ENCODE measurements at places on chromosomes 2 and 18.

DNA sequence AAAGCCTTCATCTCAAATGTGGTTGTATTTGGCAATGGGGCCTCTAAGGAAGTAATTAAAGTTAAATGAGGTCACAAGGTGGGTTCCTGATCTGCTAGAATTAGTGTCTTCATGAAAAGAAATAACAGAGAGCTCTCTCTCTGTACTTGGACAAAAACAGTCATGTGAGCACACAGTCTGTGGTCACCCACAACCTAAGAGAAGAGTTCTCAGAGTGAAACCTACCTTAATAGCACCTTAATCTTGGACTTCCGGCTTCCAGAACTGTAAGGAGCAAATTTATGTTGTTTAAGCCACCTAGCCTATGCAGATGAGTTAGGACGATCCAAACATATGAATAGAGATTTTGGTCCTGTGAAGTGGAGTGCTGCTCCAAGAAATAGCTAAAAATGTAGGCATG, 758.9 kb downstream of the LRRTM4 start:
- no peak for DNase-seq

GRCh38 chr2:140624200-140624599, 1506.6 kb downstream of the LRP1B start:
- no peak for DNase-seq

DNA sequence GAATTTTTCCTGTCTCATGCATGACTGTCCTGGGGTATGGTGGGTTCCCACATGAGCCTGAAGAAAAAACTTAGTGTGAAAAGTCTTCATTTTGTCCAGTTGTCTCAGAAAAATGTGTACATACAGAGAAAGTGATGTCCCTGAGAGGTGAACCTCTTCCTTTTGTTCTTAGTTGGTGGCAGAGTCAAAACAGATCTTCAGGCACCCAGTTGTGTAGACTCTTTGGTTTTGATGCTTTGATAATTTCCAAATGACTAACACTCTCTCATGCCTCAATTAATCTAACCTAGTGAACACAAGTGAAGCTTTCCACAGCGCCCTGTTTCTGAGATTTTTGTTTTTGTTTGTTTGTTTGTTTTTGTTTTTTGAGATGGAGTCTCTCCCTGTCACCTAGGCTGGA, 273.5 kb downstream of the PIK3C3 start:
- DNase-seq, result no peak

GRCh38 chr18:60722742-60723141, 350.2 kb upstream of the MC4R start:
- no peak for DNase-seq

DNA sequence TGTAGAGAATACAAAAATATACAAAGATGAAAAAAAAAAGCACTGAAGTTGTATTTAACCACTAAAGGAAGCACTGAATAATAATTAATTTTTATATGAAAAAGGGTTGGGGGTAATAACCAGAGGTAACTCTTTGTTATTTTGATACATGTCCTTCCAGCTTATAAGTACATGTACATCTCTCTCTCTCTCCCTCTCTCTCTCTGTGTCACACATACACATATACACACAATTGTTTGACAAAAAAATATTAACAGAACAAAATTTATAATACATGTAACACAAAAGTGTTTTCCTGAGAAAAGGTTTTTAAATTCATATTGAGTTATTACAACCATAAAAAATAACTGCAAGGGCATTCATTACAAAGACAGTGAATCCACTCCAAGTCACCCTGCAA, 4.6 kb downstream of the WIPF1 start:
- DNase-seq, result no peak

- no peak for DNase-seq
Measured at GRCh38 chr2:68791914-68792313, 57.3 kb downstream of the ARHGAP25 start.

DNA sequence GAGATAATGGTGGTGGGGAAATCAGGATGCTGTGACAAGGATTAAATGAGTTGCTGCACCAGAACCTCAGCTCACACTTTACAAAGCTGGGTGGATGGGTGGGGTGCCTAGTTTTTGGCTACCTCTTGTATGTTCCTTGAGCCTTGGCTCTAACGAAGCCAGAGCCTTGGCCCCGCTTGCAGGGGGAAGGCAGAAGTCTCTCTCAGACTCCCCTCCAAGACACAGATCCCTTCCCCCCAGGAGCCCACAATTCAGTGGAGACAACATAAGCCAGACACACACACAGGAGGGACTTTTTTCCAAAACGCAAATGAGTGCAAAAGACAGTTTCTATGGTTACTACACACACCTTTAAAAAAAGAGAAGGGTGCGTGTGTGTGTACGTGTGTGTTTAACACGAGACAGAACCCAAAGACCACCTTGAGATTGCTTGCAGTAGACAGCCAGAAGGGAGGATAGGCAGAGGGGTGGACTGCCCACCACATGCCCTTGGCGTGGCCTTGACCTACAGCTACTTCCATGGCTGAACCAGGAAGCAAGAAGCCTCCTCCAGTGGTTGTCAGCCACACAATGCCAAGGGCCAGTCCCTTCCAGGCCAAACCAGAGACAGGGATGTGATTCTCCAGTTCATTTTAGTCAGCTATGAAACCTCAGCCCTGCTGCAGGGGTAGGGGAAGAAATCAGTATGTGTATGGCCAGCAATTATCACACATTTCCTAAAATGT, 70.3 kb downstream of the BCL2L11 start:
- DNase-seq, result no peak

DNA sequence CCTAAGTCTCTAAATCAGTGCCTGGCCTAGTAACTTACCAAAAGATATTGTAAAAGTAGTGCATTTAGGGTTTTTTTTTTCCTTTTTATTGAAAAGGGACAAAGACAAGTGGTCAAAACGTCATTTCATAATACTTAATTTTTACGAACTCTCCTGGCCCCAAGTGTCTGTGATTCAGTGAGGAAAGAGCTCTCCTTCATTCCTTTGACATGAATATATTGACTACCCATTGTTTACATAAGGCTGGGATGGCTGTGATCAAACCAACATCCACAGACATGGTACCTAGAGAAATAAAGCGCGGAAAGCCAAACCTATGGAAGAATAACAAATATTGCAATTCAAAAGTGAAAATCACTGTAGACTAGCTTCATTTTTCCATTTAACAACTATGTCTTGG, 198.4 kb downstream of the BABAM2 start:
- DNase-seq, result no peak

- DNase-seq, result no peak
Measured at GRCh38 chr2:30670453-30670852, 136.8 kb downstream of the CAPN13 start.

GRCh38 chr18:961644-962355, 57.1 kb downstream of the ADCYAP1 start:
- peak; percentile 31 for DNase-seq

- DNase-seq, result no peak
Measured at GRCh38 chr2:241511091-241511741, 2.8 kb upstream of the STK25 start.

DNA sequence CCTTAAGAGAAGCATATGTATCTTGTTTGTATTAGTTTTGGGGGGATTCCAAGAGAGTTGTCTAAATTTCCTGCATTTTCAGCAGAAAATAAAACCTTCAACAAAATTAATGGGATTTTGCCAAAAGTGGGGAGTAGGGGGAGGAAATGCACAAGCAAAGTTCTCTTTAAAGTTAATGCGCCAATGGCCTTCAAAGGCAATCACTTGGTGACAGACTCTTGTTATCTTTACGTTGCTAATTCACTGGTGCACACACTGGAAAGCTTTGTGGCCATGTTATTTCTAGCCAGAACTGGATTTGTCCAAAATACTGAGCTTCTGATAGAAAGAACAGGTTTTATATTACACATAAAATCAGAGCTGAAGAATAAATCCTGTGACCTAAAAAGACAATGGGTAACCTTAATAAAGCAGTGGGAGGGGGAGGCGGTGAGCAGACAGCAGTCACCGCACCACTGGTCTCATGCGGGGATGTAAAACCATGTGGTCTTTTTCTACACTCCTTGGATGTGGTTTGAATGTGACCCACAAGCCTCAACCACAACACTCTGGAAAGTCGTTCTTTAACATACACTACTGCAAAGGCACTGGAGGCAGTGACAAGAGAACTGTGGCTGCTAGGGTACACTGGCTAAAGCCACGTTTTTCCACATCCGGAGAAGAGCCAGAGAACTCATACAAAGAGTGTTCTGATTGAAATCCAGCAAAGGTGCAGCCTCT, 176.9 kb upstream of the SMAD7 start:
- no peak for DNase-seq

DNA sequence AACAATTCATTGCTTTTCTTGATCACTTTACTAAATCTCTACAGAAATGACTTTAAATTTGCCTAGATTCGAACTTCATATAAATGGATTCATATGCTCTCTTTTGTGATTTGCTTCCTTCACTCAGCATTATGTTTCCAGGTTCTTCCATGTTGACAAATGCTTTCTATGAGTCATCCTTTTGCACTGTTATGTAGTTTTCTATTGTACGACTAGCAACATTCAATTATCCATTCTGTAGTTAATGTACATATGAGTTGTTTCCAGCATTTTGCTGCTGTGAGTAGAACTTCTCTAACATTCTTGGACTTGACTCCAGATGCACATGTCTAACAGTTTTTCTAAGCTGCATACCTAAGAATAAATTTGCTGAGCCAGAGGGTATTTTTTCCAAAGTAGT, 66.5 kb upstream of the NEUROD1 start:
- DNase-seq, result no peak

DNA sequence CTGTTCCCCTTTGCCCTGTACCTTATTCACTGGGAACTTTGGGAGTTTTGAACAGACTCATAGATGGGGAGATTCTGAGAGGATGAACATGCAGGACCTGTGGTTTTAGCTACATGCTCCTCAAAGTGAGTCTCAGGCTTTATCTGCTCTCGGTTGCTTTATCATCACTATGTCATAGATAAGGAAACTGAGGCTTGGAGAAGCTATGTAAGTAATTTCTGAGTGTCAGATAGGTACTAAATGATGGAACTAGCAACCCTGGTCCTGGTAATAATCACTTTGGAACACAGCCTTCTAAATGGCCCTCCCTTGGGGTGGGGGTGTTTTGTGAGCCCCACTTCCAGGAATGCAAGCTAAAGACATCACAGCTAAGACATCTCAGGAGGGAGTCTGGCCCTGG, 186.2 kb upstream of the MEX3C start:
- no peak for DNase-seq

- DNase-seq, result no peak
Measured at GRCh38 chr2:241224018-241224850, 35.8 kb downstream of the ANO7 start.

- DNase-seq, result no peak
Measured at GRCh38 chr18:21686282-21687105, 18.1 kb downstream of the ABHD3 start.

GRCh38 chr2:233346930-233347329, 7.4 kb upstream of the DGKD start:
- DNase-seq, result no peak

DNA sequence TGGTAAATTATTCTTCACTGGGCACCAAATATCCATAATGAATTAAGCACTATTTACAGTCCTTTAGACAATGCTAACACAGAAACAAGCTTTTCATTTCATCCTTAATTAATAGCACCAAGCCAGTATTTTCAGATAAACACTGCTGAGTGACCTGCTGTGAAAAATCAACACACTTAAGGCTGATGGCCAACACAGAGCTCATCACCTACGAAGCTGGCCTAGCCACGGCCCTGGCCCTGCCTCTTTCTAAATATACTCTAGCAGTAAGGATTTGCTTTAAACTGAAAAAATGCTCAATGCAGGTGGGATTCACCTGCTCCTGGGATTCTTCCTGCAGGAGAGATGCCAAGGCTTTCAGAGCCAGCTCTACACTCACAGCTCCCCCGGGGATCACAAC, 18.4 kb downstream of the CYB5A start:
- DNase-seq, result no peak

DNA sequence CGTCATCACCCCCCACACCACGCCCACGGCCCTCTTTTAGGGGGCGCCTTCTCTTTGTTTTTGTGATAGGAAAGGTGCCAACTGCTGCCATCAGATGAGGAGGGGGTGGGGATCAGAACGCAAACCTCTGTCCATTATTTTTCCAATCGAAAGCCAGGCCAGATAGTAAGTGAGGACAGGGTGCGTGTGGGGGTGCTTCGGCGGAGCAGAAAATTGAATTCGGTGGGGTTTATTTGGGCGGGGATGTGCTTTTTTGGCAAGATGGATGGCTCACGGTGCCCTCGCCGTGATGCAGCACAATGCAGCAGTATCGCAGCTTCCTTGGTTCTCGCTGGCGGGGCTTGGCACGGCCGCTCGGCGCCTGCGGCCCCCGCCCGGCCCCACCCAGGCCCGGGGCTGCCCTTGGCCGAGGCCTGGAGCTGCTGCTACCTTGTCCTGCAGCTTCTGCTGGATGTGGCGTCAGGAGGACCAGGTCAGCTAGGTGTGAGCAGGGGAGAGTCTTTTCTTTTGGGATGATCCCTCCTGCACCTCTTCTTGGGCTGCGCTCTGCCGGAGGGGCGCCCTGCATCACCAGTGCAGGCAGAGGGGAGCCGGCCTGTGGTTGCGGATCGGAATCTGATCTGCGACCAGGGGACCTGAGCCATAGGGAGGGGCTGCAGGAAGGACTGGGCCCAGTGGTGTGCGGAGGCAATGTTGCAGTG, 1.3 kb downstream of the SPTBN1 start:
- no peak for DNase-seq

DNA sequence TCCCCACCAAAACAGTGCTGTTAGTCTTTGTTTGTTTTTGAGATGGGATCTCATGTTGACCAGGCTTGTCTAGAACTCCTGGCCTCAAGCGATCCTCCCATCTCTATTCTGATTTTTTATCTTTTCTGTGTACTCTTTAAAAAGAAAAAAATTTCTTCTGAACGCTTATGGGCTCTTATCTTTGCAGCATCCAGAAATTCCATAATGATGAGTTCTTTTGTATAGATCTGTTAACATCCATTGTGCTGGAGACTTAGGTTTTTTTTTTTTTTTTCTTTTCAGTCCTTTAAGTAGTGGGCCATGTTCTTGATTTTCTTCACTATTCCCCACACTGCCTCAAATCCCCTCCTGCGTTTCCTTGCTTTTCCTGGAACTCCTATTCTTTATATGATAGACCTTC, 31.0 kb downstream of the RBBP8 start:
- no peak for DNase-seq

DNA sequence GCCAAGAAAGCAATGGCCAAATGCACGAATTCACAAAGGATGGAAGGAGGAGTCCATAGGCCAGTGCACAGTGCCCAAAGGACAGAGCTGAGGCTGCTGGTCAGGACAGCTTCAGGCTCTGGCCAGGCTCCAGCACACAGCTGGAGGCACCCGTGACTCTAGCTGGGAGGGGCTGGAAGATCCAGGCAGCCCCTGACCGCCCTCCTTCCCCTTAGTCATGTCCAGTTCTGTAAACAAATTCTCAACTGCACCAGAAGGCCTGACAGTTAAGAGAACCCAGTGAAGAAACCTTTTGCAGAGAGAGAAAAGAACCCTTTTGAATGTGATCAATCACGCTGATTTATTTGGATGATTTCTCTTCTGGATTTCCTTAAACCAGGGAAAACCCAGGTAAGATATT, 7.7 kb upstream of the YWHAQ start:
- peak; percentile 83 for DNase-seq

GRCh38 chr2:208548700-208549099, 142.1 kb downstream of the PTH2R start:
- no peak for DNase-seq
